ENCODE measurements at places on chromosomes 3 and 15.

GRCh38 chr15:63698692-63699091 is 101.5 kb downstream of the FBXL22 start:
- no peak for DNase-seq

- DNase-seq, result no peak
Measured at GRCh38 chr3:105529456-105529855, 162.7 kb downstream of the ALCAM start.

DNA sequence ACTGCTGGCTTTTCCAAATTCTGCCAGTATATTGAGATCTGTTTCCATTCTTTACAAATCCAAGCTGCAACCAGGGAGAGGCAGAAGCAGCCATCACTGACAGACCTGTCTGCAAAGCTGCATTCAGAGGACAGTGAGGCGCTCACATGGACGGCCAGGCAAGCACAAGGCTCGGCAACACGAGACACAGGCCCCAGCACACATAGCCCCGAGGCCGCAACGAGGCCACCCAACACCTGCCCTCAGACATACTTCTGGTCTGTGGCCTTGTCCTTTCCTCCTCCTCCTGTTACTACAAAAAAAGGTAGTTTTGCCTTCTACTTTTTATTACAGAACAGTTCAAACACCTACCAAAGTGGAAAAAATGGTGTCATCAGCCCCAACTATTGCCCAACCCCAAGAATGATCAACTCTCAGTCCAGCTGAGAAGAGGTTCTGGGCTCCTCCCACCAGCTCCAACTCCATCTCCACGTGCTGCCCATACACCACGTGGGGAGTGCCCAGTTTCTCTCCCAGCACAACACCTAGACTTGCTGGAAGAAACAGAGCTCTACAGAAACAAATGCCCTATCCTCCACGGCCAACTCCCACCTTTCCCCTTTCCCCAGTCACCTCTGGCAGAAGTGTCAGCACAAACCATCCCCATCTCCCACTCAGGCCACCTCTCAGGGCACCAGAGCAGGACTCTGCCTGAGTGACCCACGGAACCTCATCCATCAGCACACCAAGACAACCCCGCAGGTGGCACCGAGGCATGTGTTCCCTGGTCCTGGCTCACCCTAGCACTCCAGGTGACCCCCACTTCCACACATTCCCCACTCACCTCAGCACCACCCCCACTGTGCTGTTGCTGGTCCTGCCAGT is 7.4 kb downstream of the ZXDC start:
- no peak for DNase-seq

DNA sequence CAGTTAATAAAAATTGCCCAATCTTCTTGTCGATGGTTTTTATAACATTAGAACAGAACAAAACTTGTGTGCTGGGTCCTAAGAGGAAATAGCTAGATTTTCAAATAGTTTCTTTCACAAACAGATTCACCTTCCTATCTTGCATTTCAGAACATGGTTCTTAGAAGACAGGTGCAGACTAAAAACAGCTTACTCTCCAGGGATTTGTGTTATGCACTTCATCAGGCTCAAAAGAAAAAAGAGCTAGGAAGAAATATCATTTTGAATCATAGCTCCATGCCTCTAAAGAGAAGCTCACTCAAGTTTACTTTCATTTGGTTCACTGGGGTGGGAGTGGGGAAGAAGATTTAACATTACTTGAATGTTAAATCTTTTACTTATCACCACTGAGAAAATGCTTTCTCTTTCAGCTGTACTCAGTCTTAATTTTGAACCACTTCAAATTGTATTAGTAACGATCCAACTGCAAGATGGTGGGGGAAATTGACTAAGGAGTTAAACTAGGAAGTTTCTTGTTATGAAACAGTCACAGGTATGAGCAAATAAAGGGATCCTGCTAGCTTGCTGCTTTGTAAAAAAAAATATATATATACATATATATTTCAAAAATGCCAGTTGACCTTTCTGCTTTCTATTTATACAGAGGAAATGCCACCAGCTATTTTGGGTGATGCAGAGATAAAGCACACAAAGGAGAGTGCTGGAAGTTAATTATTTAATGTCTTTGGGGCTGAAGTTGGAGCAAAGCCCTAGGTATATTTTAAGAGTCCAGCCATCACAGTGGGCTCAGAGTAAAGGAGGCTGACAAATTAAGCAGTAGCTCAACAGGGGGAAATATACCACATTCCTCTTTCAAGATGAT is 28.3 kb upstream of the NUDT16 start:
- DNase-seq, result no peak

GRCh38 chr15:66364944-66365528 is 8.6 kb upstream of the TIPIN start:
- DNase-seq, result no peak

DNA sequence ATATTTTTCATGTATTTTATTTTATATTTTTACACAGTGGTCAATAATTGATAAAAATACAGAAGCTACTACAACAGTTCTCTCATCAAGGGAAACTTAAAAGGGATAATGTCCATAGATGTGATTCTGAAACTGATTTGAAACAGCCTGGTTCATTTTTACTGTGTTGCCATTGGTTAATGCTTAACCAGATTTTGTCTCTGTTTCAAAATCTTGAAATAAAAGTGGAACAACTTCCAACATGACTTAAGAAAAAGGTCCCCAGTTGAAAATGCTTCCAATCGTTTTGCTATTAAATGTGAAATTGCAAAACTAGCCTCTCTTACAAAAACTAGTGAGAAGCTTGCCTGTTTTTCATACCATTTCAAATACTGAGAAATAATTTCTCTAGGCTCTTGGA is 240.7 kb downstream of the LPP start:
- DNase-seq, result no peak
